ENCODE measurements at places on chromosomes 1 and 21. TPM values are rescaled to one million over a fixed set of nuclear protein-coding genes. Genes with fewer than 3 reads are reported as not detected.

The DRAXIN gene
- 0.05 TPM for total RNA-seq

The ADAM30 gene
- total RNA-seq = not detected

The GPR37L1 gene
- total RNA-seq = 0.14 TPM

The CCDC24 gene
- 8.9 TPM for total RNA-seq
